Esophagus muscularis mucosa (tissue), 4 donors: ENCODE measurements at places on chromosomes 4 and X. TPM values are rescaled to one million over a fixed set of nuclear protein-coding genes. Genes with fewer than 3 reads are reported as not detected.

- H3K27me3 ChIP-seq: no peaks in the 10 kb centered on the region
- no peak overlapping the region for H3K4me3 ChIP-seq
- peaks cover 67% of the 10 kb centered on the region for H3K36me3 ChIP-seq
- no peak for DNase-seq
Observed at GRCh38 chrX:18920079-18920478, 63.8 kb downstream of the PHKA2 start.

DNA sequence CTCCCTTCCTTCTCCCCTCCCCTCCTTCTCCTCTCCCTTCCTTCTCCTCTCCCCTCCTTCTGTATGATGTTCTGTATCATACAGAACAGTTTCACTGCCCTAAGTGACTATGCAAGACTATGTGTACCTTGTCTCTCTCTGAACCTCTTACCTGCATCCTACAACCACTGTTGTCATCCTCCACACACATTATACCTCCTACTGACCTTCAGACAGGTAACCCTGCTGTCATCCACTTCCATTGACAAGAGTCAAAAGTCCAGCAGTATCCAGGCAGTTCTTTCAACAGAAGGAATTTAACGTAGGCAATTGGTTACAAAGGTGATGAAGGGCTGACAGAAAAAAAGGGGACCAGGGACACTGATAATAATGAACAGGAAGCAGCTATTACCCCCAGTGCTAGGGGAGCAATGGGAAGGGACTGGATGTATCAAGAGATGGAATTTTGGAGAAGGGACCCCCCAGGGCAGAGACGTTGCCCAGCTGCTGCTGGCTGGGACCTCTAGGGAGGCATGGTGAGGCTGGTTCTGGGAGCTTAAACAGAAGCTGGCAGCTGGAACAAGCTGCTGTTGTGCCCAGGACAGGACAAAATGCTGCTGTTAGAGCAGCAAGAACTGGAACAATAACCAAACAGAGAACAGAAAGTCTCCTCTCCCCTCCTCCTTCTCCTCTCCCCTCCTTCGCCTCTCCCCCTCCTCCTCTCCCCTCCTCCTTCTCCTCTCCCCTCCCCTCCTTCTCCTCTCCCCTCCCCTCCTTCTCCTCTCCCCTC, 84.7 kb downstream of the DCTD start:
- H3K4me1 ChIP-seq: no peaks in the 10 kb centered on the region
- no peak for DNase-seq
- no peaks in the 10 kb centered on the region for H3K27me3 ChIP-seq
- H3K36me3 ChIP-seq: no peaks in the 10 kb centered on the region
- no peak overlapping the region for H3K4me3 ChIP-seq
- no peak overlapping the region for H3K27ac ChIP-seq

DNA sequence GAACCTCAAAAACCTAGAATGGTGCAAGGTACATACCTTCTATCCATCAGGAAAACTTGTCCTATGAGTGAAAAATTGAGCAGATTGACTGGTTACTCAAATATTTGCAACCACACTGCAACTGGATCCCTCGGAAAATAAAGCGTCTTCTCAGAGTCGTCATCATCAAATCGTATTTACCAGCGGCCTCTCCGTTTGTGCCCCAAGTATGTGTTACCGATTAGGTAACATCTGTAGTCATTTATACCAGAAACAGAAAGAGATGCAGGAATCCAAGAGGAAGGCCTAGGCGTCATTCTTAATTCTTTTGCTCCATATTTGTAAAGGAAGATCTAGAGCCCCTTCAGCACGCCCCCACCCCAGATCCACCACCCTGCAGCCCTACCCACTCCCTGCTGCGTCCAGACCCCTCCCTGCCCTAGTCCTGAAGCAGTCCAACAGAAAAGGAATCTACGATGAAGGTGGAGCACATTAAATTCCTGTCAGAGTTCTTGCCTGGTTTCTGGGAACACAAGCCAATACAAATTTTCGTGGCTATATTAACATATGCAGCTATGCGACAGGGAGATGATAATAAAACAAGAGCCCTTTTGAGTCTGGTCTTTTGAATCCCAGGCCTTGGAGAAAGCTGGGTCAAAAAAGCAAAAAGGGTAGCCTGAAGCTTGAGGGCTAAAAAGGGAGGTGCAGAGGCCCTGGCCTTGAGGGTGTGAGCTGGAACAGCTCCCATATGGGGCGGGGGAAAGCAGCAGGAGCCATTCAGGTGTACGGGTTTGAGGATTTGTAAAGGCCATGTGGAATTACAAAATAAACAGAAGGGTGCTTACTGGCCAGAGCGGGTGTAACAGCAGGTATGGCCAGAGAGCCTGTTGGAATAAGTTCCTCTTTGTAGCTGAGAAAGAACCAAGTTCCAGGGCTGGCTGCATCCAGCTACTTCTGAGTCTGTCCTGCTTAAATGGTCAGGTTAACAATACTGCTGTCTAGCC, 77.0 kb downstream of the ZNF827 start:
- no peak for DNase-seq
- no peaks in the 10 kb centered on the region for H3K4me1 ChIP-seq
- H3K36me3 ChIP-seq: no peaks in the 10 kb centered on the region
- H3K4me3 ChIP-seq: no peak overlapping the region
- H3K27ac ChIP-seq: no peak overlapping the region

DNA sequence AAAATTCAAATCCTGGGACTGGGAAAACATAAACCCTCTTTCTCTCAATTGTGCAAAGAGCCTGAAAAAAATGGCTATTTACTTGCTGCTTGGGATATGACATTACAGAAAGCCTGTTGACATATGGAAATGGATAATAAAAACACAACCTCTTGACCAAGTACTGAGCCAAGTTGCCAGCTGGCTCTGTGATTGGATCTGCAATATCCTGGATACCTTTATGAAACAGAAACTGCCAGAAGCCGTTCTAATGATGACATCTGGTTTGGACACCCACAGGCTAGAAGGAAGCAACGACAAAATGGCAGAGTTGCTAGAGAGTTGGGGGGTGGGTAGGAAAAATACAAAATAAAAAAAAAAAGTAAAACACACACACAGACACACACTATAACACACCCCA, 481.4 kb downstream of the FAT4 start:
- H3K4me1 ChIP-seq: no peaks in the 10 kb centered on the region
- H3K27ac ChIP-seq: no peak overlapping the region
- no peaks in the 10 kb centered on the region for H3K36me3 ChIP-seq
- no peak for DNase-seq
- H3K27me3 ChIP-seq: no peaks in the 10 kb centered on the region

- H3K4me3 ChIP-seq: peak overlapping the region; percentile 80
- no peak for DNase-seq
- peak overlapping the region; percentile 96 for H3K27ac ChIP-seq
Observed at GRCh38 chr4:26861434-26862186, 969 bp downstream of the STIM2 start.

DNA sequence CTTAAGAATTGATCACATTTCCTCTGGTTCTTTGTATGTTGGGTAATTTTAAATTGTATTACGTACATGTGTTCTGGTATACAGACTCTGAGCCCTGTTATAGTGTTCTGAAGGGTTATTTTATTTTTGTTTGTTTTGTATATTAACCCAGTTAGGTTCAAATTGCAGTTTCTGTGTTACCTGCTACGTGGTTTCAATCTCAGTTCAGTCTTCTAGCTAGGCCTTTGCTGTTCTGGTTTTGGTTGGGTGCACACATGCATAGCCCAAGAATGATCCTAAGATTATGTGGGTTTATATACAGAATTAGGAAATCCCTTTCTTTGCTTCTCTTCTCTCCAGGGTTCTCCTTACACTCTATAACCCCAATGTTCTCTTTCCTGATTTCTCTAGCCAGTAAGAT, 161.0 kb downstream of the PPP1R2C start:
- no peak overlapping the region for H3K27ac ChIP-seq
- no peaks in the 10 kb centered on the region for H3K4me1 ChIP-seq
- H3K27me3 ChIP-seq: no peaks in the 10 kb centered on the region
- no peak overlapping the region for H3K4me3 ChIP-seq

DNA sequence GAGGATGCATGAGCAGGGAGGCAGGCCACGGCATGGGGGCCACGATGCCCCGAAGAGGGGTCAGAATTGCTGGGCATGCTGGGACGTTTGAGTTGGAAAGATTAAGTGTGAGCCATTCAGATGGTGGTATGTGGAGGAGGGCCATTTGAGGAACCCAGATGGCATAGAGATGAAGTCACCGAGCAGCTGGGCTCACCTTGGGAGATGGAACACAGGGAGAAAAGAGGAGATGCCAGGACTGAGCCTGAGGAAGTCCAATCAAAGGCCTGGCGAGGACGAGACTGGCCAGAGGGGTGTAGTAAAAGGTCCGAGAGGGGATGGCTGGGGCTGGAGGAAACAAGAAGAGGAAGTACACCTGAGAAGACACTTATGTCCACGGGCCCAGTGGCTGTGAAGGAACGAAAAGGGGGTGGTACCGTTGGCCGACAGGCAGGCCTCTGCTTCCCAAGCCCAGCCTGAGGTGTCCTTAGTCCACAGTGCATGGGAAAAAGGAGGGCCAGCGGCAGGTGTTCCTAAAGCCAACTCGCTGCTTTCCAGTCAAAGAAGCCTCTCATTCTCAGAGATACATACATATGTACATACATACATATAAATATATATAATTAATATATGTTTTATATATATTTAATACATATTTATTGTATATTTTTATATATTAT, 54.6 kb upstream of the CLCN4 start:
- DNase-seq: no peak
- H3K4me3 ChIP-seq: no peak overlapping the region
- H3K36me3 ChIP-seq: no peaks in the 10 kb centered on the region
- no peaks in the 10 kb centered on the region for H3K27me3 ChIP-seq
- H3K4me1 ChIP-seq: peaks cover 62% of the 10 kb centered on the region

- H3K27me3 ChIP-seq: no peaks in the 10 kb centered on the region
- H3K4me1 ChIP-seq: peaks cover 6% of the 10 kb centered on the region
- no peak overlapping the region for H3K4me3 ChIP-seq
- no peaks in the 10 kb centered on the region for H3K36me3 ChIP-seq
- peak overlapping the region; percentile 84 for H3K27ac ChIP-seq
- no peak for DNase-seq
Observed at GRCh38 chrX:11349020-11349419, 55.8 kb downstream of the AMELX start.

DNA sequence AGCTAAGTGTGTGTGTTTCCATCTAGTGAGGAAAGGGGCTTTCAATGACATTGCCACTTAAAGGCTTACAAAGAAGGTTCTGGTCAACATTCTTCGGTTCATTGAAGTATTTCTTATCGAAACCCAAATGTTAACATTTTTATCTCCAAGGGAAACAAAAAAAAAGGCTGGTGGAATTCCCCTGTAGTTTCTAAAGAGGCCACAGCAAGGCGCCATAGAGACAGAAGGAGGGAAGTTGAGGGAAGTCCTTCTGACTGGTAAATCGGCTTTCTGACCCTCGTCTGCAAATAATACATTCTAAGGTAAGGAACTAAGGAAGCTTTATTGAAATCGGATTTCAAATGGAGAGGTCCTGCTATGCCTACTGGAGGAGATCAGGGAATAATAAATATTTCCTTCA, 1.7 kb upstream of the ZFP42 start:
- DNase-seq: no peak
- H3K27ac ChIP-seq: no peak overlapping the region
- H3K4me1 ChIP-seq: no peaks in the 10 kb centered on the region
- H3K27me3 ChIP-seq: peaks cover 7% of the 10 kb centered on the region
- no peak overlapping the region for H3K4me3 ChIP-seq

GRCh38 chrX:55738969-55739368, 21.4 kb downstream of the RRAGB start:
- no peaks in the 10 kb centered on the region for H3K4me1 ChIP-seq
- no peak overlapping the region for H3K27ac ChIP-seq
- peaks cover 24% of the 10 kb centered on the region for H3K36me3 ChIP-seq
- DNase-seq: no peak
- H3K27me3 ChIP-seq: no peaks in the 10 kb centered on the region

DNA sequence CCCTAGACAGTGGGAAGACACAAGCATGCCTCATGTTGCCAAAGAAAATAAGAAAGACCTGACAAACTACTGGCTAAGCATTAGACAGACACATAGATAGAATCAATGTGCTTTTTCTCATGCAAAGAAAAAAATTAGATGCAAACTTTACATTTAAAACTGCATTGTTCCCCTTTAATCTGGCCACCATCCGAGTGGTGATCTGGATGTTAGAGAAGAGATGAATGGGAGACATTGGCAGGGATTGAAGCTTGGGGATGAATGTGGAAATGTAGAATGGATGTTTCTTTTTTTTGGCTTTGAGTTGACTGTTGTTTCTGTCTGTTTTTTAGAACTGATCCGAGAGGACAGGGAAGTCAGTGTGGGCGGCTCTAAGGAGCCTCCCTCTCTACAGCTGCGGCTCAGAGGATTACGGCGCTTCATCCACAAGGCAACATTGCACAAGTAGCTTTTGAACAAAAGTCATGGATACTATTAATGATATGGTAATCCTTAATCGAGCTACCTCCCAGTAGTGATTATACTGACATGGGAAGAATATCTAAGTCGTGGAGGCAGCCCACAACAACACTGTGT, 53.0 kb downstream of the HELT start:
- no peak overlapping the region for H3K27ac ChIP-seq
- no peaks in the 10 kb centered on the region for H3K36me3 ChIP-seq
- peaks cover 13% of the 10 kb centered on the region for H3K27me3 ChIP-seq
- H3K4me1 ChIP-seq: peaks cover 19% of the 10 kb centered on the region

Gene CYTL1
- total RNA-seq: 1.2 TPM

Gene STS
- 7.9 TPM for total RNA-seq

Gene CENPVL2
- not detected for total RNA-seq
